H1 (cell line): ENCODE measurements at places on chromosomes 1 and 21.

- DNase-seq: no peak
- H3K27me3 ChIP-seq: peaks cover 27% of the 10 kb centered on the region
- H3K4me1 ChIP-seq: peaks cover 10% of the 10 kb centered on the region
- no peak overlapping the region for H3K4me3 ChIP-seq
Observed at GRCh38 chr1:156384007-156384406, 15.0 kb downstream of the RHBG start.

- no peak overlapping the region for H3K4me3 ChIP-seq
- no peaks in the 10 kb centered on the region for H3K4me1 ChIP-seq
- no peak for DNase-seq
- H3K27me3 ChIP-seq: no peaks in the 10 kb centered on the region
Observed at GRCh38 chr21:29078869-29079767, 5.7 kb upstream of the CCT8 start.

GRCh38 chr1:210376836-210377372 lies 48.2 kb downstream of the HHAT start:
- H3K4me1 ChIP-seq: peaks cover 17% of the 10 kb centered on the region
- H3K4me3 ChIP-seq: no peak overlapping the region
- no peak for DNase-seq
- H3K27me3 ChIP-seq: no peaks in the 10 kb centered on the region
- H3K27ac ChIP-seq: no peak overlapping the region

DNA sequence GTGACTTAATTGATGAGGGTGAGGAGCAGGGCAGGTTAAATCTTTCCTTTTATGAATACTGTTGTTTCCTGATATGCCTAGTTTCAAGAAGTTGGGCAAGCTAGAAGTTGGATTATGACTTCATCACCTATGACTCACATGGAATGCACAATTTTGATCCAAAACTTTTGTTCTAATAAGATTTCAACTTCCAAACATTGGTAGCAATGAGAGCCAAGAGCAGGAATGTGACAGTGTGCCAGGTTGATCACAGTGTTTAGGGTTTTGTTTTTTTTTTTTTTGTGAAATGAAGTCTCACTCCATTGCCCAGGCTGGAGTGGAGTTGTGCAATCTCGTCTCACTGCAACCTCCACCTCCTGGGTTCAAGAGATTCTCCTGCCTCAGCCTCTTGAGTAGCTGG lies 349.4 kb downstream of the DUSP10 start:
- no peak overlapping the region for H3K27ac ChIP-seq
- no peaks in the 10 kb centered on the region for H3K27me3 ChIP-seq
- DNase-seq: no peak
- H3K4me1 ChIP-seq: no peaks in the 10 kb centered on the region
- H3K36me3 ChIP-seq: no peaks in the 10 kb centered on the region

GRCh38 chr1:189609167-189609566 lies 868.5 kb downstream of the BRINP3 start:
- DNase-seq: no peak
- no peak overlapping the region for H3K27ac ChIP-seq
- no peaks in the 10 kb centered on the region for H3K27me3 ChIP-seq
- no peaks in the 10 kb centered on the region for H3K4me1 ChIP-seq
- no peak overlapping the region for H3K4me3 ChIP-seq

GRCh38 chr1:154327466-154328317 lies 2.4 kb downstream of the ATP8B2 start:
- H3K4me1 ChIP-seq: peaks cover 23% of the 10 kb centered on the region
- peak overlapping the region; percentile 27 for H3K4me3 ChIP-seq
- peaks cover 10% of the 10 kb centered on the region for H3K36me3 ChIP-seq
- H3K27me3 ChIP-seq: no peaks in the 10 kb centered on the region
- no peak for DNase-seq
- no peak overlapping the region for H3K27ac ChIP-seq

DNA sequence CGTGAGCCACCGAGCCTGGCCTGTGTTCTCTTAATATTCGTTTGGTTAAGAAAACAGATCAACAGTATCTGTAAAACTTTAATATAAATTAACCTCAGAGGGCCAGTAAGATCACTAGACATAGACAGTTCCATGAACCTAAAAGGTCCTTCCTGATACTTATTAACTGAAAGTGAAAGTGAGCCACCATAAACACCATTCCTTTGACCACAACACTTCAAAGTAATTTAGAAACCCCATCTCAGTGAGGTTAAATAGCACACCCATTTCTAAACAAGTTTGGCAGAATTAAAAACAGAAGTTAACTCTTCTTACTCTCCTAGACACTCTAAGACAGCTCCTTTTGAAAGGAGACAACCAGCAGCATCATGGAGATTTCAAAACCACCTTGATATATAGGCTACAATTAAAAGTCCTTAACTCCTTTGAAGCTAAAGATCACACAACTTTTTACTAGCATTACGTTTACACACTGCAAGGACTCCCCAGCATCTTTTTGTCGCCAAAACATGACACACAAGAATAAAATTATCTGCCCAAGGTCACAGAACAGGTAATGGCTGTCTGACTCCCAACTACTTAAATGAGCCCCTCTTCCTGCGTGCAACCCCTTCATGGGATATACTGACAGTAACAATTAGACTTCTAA lies 2.2 kb downstream of the RNF19B start:
- H3K27me3 ChIP-seq: peaks cover 4% of the 10 kb centered on the region; the same call in 1 of the 2 replicates
- H3K36me3 ChIP-seq: no peaks in the 10 kb centered on the region
- no peak for DNase-seq
- peak overlapping the region; percentile 70; the same call in 1 of the 2 replicates for H3K4me3 ChIP-seq

DNA sequence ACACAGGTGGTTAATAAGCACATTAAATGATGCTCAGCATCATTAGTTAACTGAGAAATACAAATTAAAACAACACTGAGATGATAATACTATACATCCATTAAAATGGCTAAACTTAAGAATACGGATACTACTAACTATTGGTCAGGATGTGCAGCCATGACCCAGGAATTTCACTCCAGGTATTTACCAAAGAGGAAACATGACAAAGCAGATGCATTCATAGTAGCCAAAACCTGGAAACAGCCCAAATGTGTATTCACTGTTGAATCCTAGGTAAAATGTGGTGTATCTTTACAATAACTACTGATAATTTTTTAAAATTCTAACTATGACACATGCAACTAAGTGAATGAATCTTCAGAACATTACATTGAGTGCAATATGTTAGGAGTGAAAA lies 73.0 kb downstream of the PTPRC start:
- no peaks in the 10 kb centered on the region for H3K27me3 ChIP-seq
- no peak overlapping the region for H3K4me3 ChIP-seq
- no peaks in the 10 kb centered on the region for H3K4me1 ChIP-seq
- H3K36me3 ChIP-seq: no peaks in the 10 kb centered on the region
- DNase-seq: no peak
- H3K27ac ChIP-seq: no peak overlapping the region

- no peaks in the 10 kb centered on the region for H3K36me3 ChIP-seq
- 0 out of 2 replicates have a peak, but pooled peaks cover 3% of the 10 kb centered on the region for H3K4me1 ChIP-seq
- no peak for DNase-seq
- no peak overlapping the region for H3K27ac ChIP-seq
Observed at GRCh38 chr1:211638689-211639101, 36.7 kb downstream of the NEK2 start.

GRCh38 chr1:162145966-162146696 lies 76.6 kb downstream of the NOS1AP start:
- H3K36me3 ChIP-seq: no peaks in the 10 kb centered on the region
- no peaks in the 10 kb centered on the region for H3K27me3 ChIP-seq
- H3K27ac ChIP-seq: peak overlapping the region; percentile 46
- no peak for DNase-seq
- peaks cover 14% of the 10 kb centered on the region for H3K4me1 ChIP-seq

DNA sequence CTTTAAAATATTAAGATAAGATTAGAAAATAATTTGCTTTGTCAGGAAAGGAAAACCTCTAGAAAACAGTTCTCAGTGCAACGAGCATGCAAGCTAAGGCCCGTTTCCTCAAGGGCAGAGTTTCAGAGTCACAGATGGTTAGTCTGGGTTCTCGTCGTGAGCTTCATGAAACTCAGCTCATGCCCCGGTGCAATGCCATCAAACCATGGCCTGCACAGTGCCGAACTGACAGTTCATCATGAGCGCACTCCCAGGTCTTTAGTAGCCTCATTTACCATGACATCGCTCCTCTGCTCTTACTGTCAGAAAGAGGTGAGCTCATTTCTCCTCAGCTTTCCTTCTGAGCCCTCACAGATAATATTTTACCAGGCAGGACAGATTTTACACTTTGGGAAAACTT lies 319.2 kb downstream of the NTNG1 start:
- H3K36me3 ChIP-seq: no peaks in the 10 kb centered on the region
- no peak overlapping the region for H3K27ac ChIP-seq
- no peak for DNase-seq
- no peaks in the 10 kb centered on the region for H3K27me3 ChIP-seq

- H3K27ac ChIP-seq: no peak overlapping the region
- H3K4me3 ChIP-seq: no peak overlapping the region
- H3K36me3 ChIP-seq: peaks cover 5% of the 10 kb centered on the region
- DNase-seq: no peak
- H3K27me3 ChIP-seq: no peaks in the 10 kb centered on the region
- H3K4me1 ChIP-seq: peaks cover 12% of the 10 kb centered on the region
Observed at GRCh38 chr1:209858561-209859103, 30.9 kb downstream of the UTP25 start.

DNA sequence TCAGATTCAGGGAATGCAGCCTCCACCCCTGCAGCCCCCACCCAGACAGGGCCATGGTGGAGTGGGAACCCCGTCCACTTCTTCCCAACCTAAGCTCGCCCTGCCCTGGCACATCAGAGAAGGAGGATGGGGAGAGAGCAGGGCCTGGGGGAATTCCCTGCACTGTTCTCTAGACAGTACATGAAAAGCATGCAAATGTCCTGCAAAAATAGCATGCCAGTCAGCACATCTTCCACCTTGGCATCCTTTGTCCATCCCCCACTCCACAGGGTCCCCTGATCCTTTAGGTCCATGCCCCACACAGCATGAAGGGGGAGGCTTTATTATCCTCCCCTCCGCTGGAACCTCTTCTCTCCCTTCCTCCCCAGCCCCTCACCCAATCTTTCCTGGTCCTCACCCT lies 35.0 kb upstream of the RD3 start:
- H3K27me3 ChIP-seq: no peaks in the 10 kb centered on the region
- H3K27ac ChIP-seq: no peak overlapping the region
- no peaks in the 10 kb centered on the region for H3K36me3 ChIP-seq
- DNase-seq: no peak
- H3K4me3 ChIP-seq: no peak overlapping the region
- H3K4me1 ChIP-seq: no peaks in the 10 kb centered on the region

DNA sequence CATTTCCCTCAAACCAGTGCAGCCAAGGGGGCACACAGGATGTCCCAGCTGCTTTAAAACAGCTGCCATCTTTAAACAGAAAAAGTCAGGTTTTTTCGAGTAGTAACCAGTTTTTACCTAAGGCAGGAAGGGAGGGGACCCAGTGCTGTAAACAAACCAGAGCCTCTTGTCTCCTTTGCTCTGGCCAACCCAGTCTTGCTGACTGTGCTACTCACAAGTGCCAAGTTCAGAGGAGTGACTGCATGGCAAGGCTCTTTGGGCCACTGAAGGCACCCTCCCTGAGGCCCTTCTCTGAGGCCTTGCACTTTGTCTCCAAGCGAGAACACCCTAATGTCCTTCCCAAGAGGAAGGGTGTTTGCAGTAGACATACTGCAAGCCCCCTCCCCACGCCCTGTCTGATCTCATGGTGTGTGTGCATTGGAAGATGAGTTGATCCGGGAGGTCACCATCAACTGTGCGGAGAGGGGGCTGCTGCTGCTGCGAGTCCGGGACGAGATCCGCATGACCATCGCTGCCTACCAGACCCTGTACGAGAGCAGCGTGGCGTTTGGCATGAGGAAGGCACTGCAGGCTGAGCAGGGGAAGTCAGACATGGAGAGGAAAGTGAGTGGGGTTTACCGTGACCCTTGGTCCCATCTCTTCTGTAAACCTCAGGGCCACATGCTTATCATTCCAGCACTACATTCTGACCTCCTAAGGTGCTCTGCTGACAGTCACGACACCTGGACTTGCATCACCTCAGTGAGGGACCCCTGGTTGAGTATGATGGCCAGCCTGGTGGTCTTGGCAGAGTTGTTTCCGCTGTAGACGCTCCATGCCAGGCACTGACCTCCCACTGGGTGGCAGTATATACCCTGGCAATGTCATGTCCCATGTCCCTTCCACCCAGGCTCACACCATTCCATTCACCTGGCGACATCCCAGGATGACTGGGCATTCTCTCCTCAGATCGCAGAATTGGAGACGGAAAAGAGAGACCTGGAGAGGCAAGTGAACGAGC lies 4.7 kb downstream of the DNALI1 start:
- H3K27ac ChIP-seq: no peak overlapping the region
- H3K4me3 ChIP-seq: no peak overlapping the region
- peaks cover 12% of the 10 kb centered on the region for H3K36me3 ChIP-seq
- no peaks in the 10 kb centered on the region for H3K27me3 ChIP-seq
- H3K4me1 ChIP-seq: peaks cover 5% of the 10 kb centered on the region
- peak; percentile 68 for DNase-seq

GRCh38 chr1:246651012-246651695 lies 73.1 kb upstream of the SCCPDH start:
- no peaks in the 10 kb centered on the region for H3K36me3 ChIP-seq
- H3K4me1 ChIP-seq: no peaks in the 10 kb centered on the region; the same call in 1 of the 2 replicates
- H3K4me3 ChIP-seq: no peak overlapping the region
- DNase-seq: no peak
- no peak overlapping the region for H3K27ac ChIP-seq

- no peaks in the 10 kb centered on the region for H3K36me3 ChIP-seq
- DNase-seq: no peak
- no peak overlapping the region for H3K4me3 ChIP-seq
- no peak overlapping the region for H3K27ac ChIP-seq
- no peaks in the 10 kb centered on the region for H3K4me1 ChIP-seq
Observed at GRCh38 chr1:221093903-221094791, 214.9 kb downstream of the HLX start.

DNA sequence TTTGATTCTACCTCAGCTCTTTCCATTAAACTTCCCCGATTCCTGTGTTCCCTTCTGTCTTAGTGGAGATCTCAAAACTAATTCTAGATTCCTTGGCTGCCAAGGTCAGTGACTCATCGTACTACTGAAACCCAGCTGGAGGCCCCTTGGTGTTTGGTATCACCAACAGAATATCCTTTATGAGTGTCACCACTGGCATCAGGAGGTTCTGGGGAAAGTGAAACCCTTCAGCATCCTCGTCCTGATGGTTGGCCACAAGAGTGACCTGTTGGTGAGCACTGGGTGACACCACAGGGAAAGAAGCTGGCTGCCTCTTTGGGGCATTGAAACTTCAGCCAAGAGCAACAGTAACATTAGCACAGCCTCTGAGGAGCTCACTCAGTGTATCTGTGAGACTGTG lies 9.6 kb downstream of the RAB42 start:
- no peaks in the 10 kb centered on the region for H3K27me3 ChIP-seq
- DNase-seq: no peak
- H3K27ac ChIP-seq: no peak overlapping the region; the same call in 1 of the 2 replicates
- H3K4me1 ChIP-seq: 0 out of 2 replicates have a peak, but pooled peaks cover 2% of the 10 kb centered on the region
- no peak overlapping the region for H3K4me3 ChIP-seq
- peaks cover 6% of the 10 kb centered on the region; the same call in 1 of the 2 replicates for H3K36me3 ChIP-seq

GRCh38 chr1:10057796-10058195 lies 25.0 kb downstream of the UBE4B start:
- H3K4me1 ChIP-seq: no peaks in the 10 kb centered on the region
- H3K27ac ChIP-seq: no peak overlapping the region
- no peak for DNase-seq
- H3K36me3 ChIP-seq: no peaks in the 10 kb centered on the region

GRCh38 chr1:96009831-96010434 lies 711.7 kb upstream of the PTBP2 start:
- H3K4me3 ChIP-seq: no peak overlapping the region
- H3K4me1 ChIP-seq: no peaks in the 10 kb centered on the region
- DNase-seq: no peak
- no peak overlapping the region for H3K27ac ChIP-seq
- no peaks in the 10 kb centered on the region for H3K27me3 ChIP-seq
- H3K36me3 ChIP-seq: no peaks in the 10 kb centered on the region

- H3K4me3 ChIP-seq: no peak overlapping the region
- no peaks in the 10 kb centered on the region for H3K36me3 ChIP-seq
- no peak overlapping the region for H3K27ac ChIP-seq
- H3K27me3 ChIP-seq: no peaks in the 10 kb centered on the region
- no peak for DNase-seq
Observed at GRCh38 chr1:62810420-62811274, 26.7 kb downstream of the ATG4C start.
